ENCODE measurements at places on chromosomes 12 and 14.

DNA sequence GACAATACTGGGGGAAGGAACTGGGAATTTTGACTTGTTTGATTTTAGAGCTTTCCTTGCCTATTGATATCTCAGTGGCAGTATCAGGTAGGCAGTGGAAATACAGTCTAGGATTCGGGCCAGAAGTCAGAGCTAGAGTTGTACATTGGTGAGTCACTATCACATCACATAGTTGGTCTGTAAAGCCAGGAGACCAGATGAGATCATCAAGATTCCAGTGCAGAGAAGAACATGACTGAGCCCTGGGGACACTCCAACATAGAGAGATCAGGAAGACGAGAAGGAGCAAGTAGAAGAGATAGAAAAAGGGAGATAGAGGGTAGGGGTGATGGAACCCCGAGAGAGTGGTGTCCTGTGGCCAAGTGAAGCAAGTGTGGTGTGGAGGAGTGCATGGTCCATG, 46.6 kb upstream of the NR1H4 start:
- no peak for ATAC-seq

DNA sequence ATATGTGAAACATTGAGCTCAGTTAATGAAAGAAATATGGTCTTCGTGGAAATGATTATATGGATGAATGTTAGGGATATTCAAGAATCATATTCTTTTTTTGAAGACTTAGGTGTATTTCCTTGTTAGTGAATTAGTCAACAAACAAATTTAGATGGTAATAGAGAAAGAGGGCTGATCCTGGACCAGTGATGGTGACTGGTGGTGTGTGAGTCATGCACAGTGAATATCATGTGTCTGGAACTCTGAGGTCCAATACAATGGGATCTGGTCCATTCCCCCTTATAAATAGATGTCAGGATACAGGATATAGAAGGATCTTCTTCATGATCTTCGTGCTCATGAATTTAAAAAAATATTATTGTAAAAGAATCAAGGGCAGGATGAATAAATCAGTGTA, 64.4 kb upstream of the RTL1 start:
- ATAC-seq: no peak

GRCh38 chr14:68897559-68898155, 81.4 kb downstream of the ACTN1 start:
- ATAC-seq: no peak

DNA sequence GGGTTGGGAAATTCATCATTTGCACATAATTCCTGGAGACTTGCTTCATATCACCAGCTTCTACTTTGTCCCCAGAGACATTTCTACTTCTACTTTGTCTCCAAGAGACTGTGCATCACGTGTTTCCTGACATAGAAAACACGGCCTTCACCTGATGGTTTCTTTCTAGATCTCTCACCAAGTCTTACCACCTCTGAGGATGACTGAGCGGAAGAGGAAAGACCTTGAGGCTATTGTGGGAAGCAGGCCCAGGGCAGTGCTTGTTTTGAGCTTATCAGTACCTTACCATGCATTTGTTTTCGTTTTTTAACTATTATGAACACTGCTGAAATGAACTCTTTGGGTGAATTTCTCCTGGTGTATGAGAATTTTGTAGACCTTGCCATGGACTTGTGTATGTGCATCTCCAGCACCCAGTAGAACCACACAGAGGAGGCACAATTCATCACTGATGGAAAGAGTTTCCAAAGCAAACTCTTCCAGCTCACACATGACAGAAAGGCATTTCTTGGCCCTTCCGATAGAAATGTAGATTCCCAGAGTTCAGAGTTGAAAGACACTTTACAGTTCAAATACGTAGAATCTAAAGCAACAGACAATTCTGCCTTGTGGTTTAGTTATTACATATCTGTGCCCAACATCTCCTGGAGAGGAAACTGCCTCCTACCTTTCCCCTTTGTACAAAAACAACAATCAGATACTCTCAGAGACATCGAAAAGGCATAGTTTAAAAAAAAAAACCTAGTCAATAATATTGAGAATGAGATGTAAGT, 434.7 kb downstream of the FUT8 start:
- ATAC-seq: no peak

Measured in motor neuron (in vitro differentiated cells).